DND-41 (cell line): ENCODE measurements at places on chromosomes 16 and 17.
A peak's percentile ranks its signal among the peaks of the same experiment; 100 is the strongest.

- DNase-seq = no peak
Observed at GRCh38 chr17:35377068-35377467, 3.6 kb upstream of the SLFN11 start.

- peak; percentile 85 for DNase-seq
Observed at GRCh38 chr16:58733671-58734458, at the start of gene GOT2. TSS of gene GOT2 (minus strand) at chr16:58734316. CDS start at chr16:58734228, 88 bp downstream.

DNA sequence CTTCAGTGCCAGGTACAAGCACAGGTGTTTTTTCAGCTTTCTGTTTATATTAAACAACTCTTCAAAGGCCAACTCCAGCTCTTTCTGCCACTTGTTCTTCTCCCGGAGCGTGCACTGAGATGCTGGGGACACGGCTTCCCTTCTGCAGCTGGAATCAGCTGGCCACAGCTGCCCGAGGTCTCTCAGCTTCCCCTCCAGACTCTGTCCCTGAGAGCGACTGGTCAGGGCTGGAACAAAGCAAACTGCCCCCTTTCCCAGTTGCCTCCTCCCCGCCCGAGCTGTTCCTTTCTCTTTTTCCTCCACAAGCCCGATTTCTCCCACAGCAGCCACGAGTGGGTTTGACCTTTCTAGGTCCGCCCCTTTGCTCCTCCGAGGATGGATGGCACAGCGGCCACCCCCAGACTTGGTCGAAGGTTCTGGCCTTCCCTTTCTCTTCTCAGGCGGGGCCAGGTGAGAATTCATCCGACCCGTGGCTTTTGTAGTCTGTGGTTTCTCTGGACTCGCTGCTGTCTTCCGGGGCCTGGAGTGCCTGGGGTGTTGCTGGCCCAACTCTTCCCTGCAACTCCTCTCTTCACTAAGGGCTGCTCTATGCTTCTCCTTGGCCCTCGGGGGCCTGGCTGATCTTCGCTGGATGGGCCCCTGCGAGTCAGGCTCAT lies 11.5 kb downstream of the CEP295NL start:
- DNase-seq = no peak

DNA sequence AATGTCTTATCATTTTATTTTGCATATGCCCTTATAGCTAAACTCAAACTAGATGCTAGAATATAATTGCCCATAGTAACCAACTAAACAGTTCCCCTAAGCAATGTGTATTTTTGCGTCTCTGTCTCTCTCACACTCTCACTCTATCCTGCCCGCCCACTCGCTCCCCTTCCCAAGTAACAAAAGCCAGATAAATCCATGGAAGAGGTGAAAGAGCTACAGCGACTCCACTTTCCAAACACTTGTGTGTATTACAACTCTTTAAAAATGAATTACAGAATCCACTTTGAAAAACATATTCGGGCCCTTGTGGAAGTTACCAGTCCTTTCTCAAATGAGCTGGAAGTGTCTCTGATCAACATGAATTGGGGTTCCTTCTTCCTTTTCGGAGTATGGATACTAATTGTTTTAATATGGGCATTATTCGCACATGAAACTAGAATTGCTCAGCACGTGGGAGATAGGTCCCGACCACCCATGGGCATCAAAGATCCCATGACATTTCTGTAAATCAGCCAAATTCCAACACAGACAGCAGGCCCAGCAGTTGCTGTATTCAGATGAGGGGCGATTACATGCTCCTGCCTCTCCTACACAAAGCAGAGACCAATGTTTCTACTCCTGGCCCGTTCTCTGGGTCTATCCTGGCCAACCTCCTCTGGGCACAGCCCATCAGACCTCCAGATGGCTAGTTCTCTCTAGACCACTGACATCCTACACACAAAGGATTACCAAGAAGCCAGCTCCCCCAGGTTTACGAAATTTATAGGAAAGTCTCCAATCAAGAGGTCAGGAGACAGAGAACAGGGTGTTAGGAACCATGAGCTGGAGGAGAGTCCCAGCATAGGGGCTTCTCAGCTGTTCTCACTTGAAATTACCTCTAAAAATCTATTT lies 121.5 kb downstream of the ZFHX3 start:
- no peak for DNase-seq

DNA sequence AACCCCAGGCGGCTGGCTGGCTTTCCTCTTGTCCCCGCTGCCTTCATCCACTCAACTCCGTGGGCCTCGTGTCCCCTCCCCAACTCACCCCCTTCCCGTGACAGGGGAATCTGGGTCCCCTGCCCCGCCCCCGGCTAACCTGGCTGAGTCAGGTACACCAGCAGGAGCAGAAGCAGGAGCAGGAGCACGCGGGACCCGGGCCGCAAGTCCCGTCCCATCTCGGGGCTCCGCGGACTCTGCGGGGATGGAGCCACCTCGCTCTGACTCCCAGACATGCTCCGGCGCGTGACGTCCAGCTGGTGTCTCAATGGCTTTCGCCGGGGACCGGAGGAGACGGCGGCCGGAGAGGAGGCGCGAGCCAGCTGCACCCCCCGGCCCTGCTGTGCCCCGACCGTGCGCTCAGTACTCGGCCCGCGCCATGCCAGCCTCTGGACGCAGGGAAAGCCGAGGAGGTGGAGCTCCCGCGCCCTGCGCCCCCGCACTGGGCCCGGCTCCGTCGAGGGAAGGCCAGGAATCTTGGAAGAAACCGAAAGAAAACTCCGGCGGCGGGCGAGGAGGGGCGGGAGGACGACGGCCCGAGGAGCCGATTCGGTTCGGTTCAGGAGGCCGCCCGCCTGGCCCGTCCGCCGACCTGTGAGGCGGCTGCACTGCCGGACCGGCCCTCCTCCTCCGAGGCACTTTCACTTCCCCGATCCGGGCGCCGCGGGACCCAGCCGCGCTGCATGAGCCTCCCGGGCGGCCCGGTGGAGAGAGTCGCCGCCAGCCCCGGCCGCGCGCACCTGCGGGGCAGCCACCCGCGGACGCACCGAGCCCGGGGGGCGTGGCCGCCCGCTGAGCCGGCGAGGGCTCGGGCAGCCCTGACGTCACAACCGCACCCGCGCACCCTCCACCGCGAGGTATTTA lies at the start of the genes CXCL16 and ZMYND15:
TSS of gene CXCL16 (minus strand) at position 807 of the 903 bp plus-strand sequence. CDS start at position 218, 589 bp downstream.
TSS of gene ZMYND15 (plus strand) at position 712 of the 903 bp plus-strand sequence. CDS start 716 bp downstream, outside the sequence.
- no peak for DNase-seq

DNA sequence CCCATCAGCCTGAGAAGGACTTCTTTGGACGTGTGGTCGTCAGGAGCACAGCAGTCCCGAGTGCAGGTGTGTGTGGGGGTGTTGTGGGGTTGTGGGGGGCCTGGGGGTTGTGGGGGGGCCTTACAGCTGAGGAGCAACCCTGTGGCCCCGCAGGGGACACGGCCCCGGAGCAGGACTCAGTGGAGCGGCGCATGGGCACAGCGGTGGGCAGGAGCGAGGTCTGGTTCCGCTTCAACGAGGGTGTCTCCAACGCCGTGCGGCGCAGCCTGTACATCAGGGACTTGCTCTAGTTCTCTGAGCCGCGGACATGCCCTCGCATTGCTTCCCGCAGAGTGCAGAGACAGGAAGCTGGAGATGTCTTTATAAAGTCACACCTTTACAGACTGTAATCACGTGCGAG lies 2.8 kb downstream of the GNG13 start:
- no peak for DNase-seq

GRCh38 chr17:2053380-2054261 lies 1.3 kb upstream of the HIC1 start:
- DNase-seq = peak; percentile 65

GRCh38 chr16:7420843-7421242 lies 88.2 kb downstream of the RBFOX1 start:
- DNase-seq = no peak

GRCh38 chr17:14737984-14738651 lies 437.2 kb downstream of the HS3ST3B1 start:
- DNase-seq = no peak
